NCI-H1417 (cell line): ENCODE measurements at places on chromosomes 13 and 19.

- peak; percentile 77 for DNase-seq
Measured at GRCh38 chr13:98279473-98280175, 102.6 kb upstream of the RNF113B start.

DNA sequence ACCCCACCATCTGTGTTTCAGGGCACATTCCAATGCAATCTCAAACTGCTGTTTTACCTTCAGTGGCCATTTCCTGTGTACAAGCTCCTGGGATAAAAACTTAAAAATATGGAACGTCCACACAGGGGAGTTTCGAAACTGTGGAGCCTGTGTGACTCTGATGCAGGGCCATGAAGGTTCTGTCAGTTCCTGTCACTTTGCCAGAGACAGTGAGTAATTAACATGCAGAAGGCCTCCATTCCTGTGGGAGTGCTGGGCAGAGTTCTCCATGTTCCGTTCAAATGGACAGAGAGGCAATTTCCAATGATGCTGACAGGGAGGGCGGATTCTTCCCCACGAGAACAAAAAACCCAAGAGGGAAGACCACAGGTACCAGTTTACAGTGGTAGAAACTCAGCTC lies 24.4 kb downstream of the WDR88 start:
- DNase-seq, result no peak

GRCh38 chr13:22278336-22278929 lies 607.6 kb downstream of the FGF9 start:
- DNase-seq, result peak; percentile 21

- DNase-seq, result no peak
Measured at GRCh38 chr13:105063676-105064075, 1471.8 kb downstream of the EFNB2 start.

GRCh38 chr19:18507727-18508440 lies 14.0 kb downstream of the ELL start:
- DNase-seq, result no peak

- no peak for DNase-seq
Measured at GRCh38 chr13:42762251-42762650, 19.1 kb upstream of the FAM216B start.

- no peak for DNase-seq
Measured at GRCh38 chr19:35063940-35064818, 22.7 kb downstream of the HPN start.

- DNase-seq, result peak; percentile 99
Measured at GRCh38 chr13:57629821-57630235, 1.7 kb upstream of the PCDH17 start.

GRCh38 chr13:53241891-53242348 lies 213.3 kb downstream of the OLFM4 start:
- peak; percentile 93 for DNase-seq

DNA sequence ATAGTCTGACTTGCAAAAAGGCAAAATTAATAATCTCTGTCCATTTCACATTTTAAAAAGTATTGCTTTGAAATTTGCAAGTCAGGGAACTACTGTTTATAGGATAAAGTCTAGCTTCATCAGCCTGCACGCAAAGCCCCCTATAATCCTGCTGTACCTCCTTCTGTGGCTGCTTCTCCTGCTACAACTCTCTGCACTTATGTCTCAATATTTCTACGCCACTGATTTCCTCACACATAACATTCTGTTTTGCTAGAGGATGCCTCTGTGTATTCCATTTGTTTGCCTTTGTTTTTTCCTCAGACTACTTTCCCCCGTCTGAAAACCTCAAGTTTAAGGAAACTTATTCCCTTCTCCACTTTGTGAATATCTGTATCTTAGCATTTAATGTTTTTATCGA lies 389.9 kb downstream of the RFC3 start:
- DNase-seq, result no peak

DNA sequence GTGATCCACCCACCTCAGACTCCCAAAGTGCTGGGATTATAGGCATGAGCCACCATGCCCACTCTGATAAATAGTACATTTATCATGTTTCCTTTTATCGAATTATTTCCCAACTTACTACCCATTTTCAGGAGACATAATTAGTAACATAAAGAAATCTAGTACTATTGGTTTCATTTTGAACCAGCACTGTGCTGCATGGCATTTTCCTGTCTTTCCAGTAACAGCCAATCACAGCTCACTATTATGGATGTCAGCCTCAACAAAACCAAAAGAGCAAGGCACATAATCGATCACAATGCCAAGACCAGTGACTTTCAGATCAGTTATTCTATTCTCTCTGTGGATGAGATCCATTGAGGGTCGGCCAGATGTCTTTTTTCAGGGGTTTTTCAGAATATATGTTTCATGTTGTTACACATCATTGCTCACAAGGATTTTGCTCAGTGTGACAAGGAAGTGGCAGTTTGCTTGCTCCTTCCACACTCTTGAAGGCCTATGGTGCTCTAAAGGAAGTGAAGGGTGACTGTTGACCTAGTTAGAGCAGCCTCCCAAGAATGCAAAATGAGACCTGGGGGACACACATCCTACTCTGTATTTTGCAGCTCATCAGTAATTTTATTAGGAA lies 233.4 kb downstream of the KCNRG start:
- DNase-seq, result no peak

- DNase-seq, result no peak
Measured at GRCh38 chr19:35797663-35798062, 15.0 kb downstream of the PRODH2 start.

DNA sequence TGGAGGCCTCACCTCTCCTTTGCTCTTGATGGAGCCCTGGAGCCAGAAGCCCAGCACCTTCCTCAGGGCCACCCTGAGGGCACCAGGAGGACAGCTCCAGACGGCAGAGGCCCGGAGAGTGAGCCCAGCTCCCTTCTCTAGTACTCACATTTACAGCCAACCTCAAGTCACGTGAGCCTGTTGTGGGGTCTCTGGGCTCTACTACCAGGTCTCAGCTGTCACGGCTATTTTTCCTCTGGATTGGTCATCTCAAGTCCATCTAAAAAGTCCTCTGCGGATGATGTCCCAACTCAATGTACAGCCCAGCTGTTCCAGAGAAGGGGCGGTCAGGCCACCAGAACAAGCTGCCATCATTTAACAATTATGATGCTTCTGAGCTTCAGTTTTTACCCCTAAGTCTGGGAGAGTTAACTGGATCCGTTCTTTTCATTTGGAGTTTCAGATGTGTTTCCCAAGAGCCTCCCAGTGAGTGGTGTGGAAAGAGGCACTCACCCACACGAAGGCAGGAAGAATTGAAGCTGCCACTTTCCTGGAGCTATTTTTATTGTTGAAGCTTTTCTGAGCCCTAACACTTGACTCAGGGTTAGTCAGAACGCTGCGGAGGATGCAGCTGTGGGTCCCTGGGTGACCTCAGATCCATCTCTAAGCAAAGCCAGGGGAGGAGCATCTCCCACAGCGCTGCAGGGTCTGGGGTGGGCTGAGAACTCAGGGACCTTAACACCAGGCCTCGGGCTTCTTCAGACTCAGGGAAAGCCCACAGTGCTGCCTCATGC lies 143.5 kb upstream of the UBL3 start:
- DNase-seq, result no peak

- peak; percentile 79 for DNase-seq
Measured at GRCh38 chr13:88294368-88294767, 623.2 kb downstream of the SLITRK5 start.

DNA sequence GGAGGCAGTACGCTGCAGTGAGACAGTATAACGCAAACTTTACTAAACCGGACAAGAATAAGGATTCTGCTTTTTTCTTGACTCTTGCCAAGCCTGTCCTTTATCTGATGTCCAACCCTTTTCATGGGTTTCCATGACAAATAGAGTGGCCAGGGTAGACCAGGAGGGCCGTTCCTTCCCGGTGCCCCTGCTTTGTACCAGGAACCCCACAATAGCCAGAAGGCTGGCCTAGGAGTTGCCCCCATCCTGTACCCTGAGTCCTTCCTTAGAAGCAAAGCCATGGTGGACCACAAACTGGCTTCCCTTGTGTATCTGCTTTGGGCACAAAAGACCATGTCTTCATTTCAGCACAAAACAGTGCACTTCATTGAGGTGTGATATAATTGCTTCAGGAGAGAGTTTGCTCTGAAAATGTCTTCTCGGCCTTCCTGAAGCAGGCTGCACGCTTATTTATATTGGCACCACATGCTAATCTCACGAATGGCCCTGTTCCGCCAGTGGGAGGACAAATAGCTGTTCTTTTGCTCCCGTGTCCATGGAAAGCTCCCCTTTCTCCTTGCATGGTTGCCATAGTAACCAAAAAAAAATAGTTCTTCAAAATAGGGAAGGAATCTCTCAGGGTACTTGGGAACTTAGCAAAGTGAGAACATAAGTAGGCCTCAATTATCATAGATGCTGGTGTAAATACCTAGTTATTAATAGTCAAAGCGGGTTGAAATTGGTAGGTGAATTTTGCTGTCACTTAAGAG lies 222.1 kb downstream of the ZIC5 start:
- DNase-seq, result no peak

DNA sequence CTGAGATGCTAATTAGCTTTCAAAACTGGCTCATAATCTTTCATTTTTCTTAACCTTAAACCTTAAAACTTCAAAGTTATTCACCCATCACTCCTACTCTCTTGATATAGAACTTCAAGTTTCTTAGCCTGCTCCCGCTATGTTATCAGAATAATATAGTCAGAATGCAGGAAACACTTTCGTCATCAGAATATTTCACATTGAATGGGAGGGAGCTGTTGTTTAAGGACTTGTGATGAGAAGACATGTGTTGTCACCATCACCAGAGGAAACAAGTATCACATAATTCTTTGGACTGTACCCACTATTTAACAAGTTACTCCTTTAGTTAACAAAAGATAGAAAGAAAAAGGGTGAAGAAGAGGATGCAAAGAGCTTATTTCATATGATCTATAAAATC lies 65.0 kb upstream of the FNDC3A start:
- DNase-seq, result no peak

GRCh38 chr13:40927929-40928328 lies 91.2 kb downstream of the ELF1 start:
- no peak for DNase-seq

DNA sequence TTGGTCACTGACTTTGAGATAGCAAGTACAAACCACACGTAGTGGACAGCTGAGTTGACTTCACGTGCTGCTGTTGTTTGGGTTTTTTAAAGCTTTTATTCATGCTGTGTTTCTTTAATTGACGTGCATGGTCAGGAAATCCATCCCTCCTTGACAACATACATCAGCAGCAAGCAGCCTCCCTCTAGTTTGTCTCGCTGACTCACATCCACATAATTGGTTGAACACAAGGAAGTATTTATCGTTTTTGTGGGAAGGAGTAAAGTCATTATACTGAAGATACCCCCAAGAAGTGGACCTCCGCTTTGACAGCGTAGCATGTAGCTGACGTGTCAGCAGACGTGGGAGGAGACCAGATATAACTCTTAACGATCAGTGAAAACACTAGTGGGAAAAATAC lies 355.8 kb downstream of the MYO16 start:
- DNase-seq, result no peak

GRCh38 chr13:25541434-25542123 lies 169.8 kb downstream of the ATP8A2 start:
- no peak for DNase-seq

DNA sequence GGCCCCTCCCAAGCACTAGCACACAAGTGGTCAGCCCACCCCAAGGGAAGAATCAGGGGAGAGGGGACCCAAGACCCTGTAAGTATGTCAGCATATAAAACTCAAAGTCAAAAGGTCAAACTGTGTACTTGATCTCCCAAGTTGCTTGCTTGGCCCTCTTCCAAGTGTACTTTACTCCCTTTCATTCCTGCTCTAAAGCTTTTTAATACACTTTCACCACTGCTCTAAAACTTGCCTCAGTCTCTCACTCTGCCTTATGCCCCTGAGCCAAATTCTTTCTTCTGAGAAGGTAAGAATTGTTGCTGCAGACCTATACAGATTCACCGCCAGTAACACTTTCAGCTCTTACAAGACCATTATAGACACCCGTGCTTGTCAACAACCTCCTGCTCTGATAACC lies 15.1 kb upstream of the RNASEH2B start:
- no peak for DNase-seq
